ENCODE measurements at places on chromosomes 12 and 14.

- DNase-seq = no peak
These were observed 94.4 kb downstream of the SYT1 start for GRCh38 chr12:78958941-78959340.

GRCh38 chr12:18576104-18576626 lies 161.6 kb downstream of the PLCZ1 start:
- DNase-seq = no peak

DNA sequence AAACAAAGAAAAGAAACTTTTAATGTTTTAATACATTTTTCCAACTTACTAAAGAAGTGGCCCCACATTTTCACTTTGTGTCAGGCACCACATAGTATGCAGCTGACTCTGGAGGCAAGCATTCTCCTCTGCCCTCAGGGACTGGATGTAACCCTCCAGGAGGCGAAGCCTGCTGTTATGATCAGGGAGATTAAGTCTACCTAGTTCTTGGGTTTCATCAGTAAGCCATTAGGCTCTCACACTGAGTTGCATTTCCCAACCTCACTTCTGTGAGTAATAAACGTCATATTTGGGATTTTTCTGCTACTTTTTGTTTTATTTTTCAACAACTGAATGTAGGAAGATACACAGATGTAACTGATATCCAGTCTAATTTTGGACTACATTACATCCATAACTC lies 101.2 kb upstream of the LRFN5 start:
- no peak for DNase-seq

- no peak for DNase-seq
These were observed 20.6 kb downstream of the CNIH1 start for GRCh38 chr14:54420478-54421142.

DNA sequence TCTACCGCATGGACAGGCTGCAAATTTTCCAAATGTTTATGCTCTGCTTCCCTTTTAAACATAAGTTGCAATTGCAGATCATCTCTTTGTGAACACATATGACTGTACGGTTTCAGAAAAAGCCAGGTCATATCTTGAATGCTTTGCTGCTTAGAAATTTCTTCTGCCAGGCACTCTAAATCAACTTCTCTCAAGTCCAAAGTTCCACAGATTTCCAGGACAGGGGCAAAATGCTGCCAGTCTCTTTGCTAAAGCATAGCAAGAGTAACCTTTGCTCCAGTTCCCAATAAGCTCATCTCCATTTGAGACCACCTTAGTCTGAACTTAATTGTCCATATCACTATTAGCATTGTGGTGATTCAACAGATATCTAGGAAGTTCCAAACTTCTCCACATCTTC lies 13.6 kb upstream of the RERGL start:
- no peak for DNase-seq

DNA sequence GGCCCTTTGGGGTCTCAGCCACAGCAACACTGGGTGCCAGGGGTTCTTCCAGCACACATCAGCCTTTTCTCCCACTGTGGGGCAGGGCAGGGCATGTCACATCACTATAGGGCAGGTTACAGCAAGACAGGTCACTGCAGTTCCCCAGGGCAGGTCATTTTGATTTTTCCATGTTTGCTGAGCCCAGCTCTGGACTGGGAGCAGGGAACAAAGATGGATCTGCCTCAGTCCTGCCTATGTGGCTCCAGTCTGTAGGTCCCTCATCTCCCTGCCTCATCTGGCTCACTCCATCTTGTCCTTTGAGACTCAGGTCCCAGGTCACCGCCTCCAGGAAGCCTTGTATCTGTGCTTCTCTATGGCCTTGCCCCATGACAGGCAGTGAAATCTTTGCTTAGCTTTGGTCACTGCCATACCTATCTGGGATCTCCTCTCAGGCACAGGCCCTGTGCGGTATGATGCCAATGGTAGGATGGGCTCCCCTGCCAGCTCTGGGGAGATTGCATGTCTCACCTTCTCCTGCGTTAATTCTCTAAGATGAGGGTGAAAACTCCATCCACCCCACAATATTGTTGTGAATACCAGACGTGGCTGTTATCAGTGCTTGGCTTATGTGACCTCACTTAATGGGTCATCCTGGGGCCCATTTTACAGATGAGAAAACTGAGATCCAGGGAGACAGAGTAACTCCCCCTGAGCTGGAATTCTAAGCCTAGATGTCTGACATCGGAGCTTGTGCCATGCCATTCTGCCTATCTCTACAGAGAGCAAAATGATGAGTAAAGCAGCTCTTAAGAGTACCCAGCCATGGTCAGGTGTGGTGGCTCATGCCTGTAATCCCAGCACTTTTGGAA lies 1.5 kb downstream of the SERPINA6 start:
- DNase-seq = no peak

GRCh38 chr14:50116966-50117365 lies 594 bp upstream of the VCPKMT start:
- no peak for DNase-seq

- DNase-seq = no peak
These were observed 30.9 kb downstream of the TBC1D15 start for GRCh38 chr12:71870416-71870815.

- no peak for DNase-seq
These were observed 22.1 kb downstream of the MTHFD1 start for GRCh38 chr14:64410084-64410774.

Data from AG04450 (cell line).